Spinal cord (tissue), 10 donors: ENCODE measurements at places on chromosomes 4 and X.
A peak's percentile ranks its signal among the peaks of the same experiment; 100 is the strongest.

DNA sequence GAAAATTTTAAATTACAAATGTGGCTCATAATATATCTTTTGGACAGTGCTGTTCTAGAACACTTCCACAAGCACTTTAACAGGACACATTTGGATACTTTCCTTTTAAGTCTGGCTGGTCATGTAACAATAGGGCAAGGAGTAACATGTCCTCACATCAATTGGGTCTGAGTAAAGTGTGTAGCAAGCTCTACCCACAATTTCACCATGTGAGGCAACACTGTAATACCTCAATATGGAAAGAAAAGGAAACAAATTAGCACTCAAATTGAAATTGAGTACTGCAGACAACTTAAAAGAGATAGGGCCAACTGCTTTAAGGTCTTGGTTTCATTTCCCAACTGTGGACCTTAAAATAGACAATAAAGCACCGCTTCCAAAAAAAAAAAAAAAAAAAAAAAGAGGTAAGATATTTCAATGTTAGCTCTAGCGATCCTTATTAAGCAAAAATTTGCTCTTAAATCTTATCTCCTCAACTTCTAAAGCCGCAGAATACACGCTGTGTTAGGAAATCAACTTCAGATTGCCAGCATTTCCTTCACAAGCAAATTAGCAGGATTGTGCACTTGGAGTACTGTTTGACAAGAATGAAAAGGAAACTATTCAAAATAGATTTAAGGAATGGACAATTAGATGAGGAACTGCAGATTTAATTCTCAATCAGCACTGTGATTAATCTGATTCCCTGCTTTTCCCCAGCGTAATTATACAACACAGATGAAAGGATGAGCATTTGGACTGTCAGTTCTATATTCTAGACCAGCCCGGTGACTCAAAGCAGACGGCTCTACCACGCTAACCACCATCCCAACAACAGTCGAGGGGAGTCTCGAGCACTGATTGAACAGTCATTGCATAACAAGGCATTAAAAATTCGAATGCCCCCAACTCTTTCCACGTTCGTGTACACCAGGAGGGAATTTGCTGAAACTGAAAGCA, 1.6 kb downstream of the CASK start:
- DNase-seq, result peak; percentile 70

- DNase-seq, result peak; percentile 24
These were observed 17.6 kb downstream of the FGFBP1 start for GRCh38 chr4:15920723-15921591.

DNA sequence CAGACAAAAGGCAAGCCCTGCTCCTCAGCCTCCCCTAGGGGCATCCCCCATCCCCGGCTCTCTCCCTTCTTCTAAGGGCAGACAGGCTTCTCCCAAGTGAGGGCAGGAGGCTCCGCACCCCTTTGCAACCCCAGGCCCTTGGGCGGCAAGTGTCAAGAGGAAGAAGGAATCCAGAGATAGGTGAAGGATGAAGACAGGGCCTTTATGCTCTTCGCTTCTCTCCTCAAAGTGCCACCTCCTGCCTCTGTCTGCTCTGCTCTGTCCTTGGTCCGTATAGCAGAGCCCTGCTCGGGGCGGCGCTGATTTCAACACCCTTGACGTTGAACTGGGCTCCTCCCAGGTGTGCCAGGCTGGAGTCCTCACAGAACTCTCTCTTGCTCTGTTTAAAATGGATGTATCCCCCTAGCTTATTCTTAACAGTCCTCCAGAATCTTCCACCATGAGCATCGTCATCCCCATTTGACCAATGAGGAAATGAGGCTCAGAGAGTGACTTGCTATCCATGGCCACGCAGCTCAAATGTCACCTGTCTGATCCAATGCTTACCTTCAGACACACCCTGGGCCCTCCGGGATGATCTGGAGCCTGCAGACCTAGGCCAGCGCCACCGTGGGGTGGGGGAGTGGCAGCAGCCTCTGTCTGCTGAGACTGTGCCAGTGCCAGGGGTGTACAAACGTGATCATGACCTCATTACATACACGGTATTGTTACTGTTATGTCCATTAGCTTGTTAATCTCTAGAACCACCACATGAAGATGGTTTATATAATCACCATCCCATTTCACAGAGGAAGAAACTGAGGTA, 99.8 kb downstream of the PHKA2 start:
- no peak for DNase-seq

- no peak for DNase-seq
These were observed 7.6 kb upstream of the SYTL5 start for GRCh38 chrX:37998586-37999262.

DNA sequence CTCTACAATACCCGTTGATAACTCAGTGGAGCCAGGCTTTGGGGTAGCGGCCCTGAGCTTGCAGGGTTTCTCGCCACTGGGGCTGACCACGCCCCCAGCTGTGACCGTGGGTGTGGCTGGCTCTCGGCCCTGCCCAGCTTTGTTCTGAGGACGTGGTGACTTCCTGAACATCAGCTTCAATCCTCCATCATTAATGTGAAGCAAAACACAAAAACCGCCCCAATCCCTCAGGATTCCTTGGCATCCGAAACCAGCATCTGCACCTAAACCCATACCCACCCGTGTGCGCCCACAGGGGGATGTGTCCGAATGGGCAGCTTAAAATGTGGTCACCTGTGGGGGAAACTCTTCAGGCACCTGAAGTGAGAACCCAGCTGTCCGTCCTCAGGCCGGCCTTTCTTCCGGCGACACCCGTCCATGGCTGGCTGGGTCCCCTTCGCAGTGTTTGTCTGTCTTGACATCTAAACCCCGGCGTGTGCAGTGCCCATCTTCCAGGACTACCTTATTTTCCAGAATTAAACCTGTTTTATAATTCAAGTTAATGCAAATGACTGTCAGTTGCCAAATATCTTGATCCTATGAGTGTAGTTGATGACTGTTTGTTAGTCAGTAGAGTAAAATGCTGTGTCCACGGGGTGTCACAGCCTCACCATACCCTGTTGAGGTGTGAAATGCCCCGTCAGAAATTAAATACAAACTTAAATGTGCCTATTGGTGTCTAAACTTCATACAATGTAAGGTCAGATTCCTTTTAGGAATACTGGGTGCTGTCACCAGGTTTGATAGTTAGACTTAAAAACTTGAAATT, 27.3 kb downstream of the NELFA start:
- DNase-seq, result no peak

- DNase-seq, result no peak
These were observed 7.1 kb downstream of the OFD1 start for GRCh38 chrX:13741695-13742094.

DNA sequence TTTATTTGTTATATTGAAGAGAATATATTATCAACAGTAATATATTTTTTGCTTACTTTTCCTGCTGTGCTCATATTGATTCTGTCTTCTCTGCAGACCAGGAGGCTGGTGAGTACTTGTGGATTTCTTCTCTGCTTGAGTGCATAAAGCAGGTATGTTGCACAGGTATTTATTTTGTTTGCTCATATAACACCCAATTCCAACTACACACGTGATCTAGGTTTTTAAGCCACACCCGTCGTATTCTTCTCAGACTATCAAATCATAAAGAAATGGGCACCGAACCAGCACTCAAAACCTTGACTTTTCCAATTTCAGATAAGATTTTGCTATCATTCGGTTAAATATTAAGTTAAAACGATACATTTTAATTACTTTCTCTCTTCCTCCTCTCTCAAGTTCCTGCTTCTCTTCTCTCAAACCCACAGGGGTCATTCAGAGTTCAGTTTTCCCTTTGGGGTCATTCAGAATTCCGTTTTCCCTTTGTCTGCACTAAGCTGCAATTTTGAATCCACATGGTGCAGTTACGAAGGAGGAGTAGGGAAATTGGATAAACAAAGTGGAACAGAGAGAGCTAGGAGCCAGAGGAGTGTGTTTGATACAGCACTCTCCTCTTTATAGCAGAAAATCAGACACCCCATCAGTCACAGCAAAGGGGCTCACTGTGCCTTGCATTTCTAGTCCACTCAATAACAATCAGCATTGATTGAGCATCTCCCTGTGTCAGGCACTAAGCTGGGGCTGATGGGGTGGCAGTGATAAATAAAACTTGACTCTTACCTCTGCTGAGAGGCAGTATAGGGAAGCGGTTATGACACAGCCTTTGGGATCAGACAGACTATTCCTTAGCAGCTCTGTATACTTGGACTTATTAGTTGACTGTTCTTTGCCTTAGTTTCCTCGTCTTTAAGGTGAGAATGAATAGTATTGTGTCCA, at the start of gene ADH1C:
ADH1C (minus strand) TSS at position 145 of the 936 bp plus-strand sequence; CDS start at position 74, 71 bp downstream.
- peak; percentile 26 for DNase-seq

DNA sequence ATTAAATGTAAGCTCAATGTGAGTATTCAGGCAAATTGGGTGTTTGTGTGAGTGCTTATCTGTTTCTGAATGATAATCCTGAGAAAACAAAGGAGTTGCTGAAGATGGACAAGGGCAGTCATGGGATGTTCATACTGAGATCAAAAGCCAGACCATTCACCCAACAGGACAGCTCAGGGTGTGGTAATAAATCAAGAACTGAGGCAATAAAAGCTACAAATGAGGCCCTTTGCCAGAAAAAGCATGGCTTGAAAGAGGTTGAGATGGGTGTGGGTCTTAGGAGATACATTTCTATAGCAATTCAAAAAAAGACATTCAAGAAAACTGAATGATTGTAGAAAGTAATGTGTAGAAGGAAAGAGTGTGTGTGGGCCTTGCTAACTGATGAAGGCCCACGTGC, 425.8 kb upstream of the BOD1L1 start:
- DNase-seq, result no peak

DNA sequence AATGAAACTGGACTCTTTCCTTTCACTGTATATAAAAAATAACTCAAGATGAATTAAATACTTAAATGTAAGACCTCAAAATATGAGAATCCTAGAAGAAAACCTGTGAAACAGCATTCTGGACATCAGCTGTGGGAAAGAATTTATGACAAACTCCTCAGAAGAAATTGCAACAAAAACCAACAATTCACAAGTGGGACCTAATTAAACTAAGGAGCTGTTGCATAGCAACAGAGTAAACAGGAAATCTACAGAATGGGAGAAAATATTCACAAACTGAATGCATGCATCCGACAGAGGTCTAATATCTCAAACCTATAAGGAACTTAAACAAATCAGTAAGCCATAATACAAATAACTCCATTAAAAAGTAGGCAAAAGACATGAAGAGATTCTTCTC, 851.7 kb upstream of the PCDH10 start:
- DNase-seq, result peak; percentile 28

GRCh38 chrX:9566150-9566621, 101.3 kb downstream of the TBL1X start:
- peak; percentile 76 for DNase-seq

- no peak for DNase-seq
These were observed 12.3 kb downstream of the GPR174 start for GRCh38 chrX:79156818-79157217.

- DNase-seq, result no peak
These were observed 236.7 kb downstream of the SLITRK2 start for GRCh38 chrX:146054311-146054710.

GRCh38 chr4:40808926-40809457, 59.2 kb downstream of the NSUN7 start:
- DNase-seq, result no peak

- no peak for DNase-seq
These were observed 563.3 kb upstream of the ZFP42 start for GRCh38 chr4:187432310-187432709.

- no peak for DNase-seq
These were observed 68.5 kb upstream of the PPP2R3B start for GRCh38 chrX:455199-455598.

DNA sequence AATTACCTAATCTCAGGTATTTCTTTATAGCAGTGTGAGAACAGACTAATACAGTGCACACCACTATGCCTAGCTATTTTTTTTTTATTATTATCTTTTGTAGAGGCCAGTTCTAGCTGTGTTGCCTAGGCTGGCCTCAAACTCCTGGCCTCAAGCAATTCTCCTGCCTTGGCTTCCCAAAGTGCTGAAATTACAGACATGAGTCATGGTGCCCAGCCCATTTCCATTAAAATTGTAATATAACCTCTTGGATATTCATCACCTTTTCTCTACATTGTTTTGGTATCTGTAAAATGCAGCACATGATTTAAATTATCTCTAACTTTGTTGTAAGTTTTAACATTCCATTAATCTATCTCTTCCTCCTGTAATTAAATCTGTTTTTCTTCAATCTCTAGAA, 2052.9 kb downstream of the ARAP2 start:
- DNase-seq, result no peak

DNA sequence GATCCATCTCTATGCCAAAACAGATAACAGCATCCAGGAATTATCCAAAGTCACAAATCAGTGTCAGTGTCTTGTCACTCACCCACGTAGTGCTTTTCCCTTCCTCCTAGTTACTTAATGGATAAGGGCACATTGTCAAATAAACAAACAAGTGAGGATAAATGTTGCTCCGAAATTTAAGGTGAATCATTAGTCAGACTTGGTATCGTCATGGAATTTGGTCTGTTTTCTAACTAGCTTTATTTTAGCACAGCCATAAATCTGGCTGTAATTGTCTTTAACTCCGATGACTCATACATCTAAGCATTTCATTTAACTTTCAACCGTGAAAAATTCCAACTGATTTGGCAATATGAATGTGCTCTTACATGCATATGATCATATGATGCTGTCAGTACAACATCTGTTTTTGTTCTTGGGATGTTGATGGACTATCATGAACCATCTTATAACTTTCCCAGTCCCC, 83.3 kb downstream of the SNCA start:
- peak; percentile 27 for DNase-seq

DNA sequence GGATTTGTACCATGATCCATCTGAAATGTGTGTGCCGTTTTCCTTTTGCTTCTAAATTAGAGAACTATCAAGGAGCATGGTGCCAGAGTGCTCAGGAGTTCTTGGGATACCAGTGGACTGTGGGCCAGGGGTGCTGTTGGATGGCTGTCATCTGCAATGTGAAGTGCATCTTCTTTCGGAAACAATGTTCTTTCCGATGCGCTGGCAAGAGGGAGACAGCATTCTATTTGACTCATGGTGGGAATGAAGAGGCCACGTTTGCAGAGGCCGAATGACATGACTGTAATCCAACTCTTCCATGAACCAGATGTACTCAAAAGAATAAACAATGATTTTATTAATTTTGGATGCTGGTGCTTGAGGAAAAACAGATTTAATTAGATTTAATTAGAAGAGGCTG, 45.5 kb downstream of the SORCS2 start:
- DNase-seq, result no peak

DNA sequence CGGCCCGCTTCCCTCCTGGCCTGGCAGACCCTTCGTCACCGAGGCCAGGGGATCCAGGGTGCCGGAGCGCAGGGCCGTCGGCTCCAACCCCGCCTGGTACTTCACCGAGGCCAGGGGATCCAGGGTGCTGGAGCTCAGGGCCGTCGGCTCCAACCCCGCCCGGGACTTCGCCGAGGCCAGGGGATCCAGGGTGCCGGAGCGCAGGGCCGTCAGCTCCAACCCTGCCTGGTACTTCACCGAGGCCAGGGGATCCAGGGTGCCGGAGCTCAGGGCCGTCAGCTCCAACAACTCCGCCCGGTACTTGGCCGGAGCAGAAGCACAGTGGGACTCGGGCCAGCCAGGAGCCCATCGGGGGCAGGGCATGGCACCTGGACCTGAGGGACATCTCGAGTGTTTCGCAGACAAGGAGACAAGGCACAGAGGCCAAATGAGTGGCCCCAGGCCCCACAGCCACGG, 85.1 kb downstream of the FAM53A start:
- no peak for DNase-seq

- no peak for DNase-seq
These were observed 1321.1 kb downstream of the RAPGEF2 start for GRCh38 chr4:160423879-160424451.
